Esophagus mucosa (tissue), 1 donor: ENCODE measurements at places on chromosomes 4 and X. TPM values are rescaled to one million over a fixed set of nuclear protein-coding genes. Genes with fewer than 3 reads are reported as not detected.

CFAP99 gene
- total RNA-seq: 0.28 TPM

DNA sequence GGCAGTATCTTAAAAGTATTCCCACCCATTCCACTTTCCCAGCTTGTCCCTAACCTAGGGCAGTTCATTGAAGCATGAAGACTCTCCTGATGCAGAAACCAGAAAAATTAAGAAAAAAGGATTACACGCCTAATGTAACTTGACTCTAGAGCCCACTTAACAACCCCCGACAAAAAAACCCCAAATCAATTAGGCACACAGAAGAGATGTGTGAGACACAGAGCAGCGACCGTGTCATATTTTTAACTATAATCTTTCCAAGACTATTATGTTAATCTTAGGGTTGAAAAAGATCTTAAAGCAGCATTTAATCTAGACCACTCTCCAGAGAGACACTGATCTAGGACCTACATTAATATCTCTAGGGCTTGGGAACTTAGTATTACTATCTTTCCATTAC, 1.3 kb downstream of the YTHDC1 start:
- ATAC-seq: no peak

DNA sequence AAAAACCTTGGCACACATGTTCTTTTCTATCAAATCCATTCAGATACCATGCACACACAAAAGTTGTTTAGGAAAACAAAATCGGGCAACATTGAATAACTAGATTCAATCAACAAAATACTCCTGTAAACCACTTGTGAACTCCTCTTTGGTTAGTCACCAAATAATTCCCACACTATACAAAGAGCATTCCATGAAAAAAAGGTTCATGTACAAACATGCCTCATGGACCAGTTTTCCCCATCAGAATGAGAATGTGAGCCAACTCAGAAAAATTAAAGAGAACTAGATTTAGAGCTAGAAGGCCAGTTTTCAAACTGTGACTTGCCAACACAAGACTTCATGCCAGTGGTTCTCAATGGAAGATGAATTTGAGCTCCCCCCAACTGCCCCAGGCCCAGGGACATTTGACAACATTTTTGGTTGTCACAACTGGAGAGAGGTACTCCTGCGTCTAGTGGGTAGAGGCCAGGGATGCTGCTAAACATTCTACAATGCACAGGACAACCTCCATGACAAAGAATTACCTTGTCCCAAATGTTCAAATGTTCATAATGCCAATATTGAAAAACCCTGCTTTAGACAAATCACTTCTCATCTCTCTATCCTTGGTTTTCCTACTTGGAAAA, 55.4 kb downstream of the GPC3 start:
- no peak for ATAC-seq

- no peak for ATAC-seq
These were observed 175.4 kb upstream of the PGRMC2 start for GRCh38 chr4:128463006-128463405.

DNA sequence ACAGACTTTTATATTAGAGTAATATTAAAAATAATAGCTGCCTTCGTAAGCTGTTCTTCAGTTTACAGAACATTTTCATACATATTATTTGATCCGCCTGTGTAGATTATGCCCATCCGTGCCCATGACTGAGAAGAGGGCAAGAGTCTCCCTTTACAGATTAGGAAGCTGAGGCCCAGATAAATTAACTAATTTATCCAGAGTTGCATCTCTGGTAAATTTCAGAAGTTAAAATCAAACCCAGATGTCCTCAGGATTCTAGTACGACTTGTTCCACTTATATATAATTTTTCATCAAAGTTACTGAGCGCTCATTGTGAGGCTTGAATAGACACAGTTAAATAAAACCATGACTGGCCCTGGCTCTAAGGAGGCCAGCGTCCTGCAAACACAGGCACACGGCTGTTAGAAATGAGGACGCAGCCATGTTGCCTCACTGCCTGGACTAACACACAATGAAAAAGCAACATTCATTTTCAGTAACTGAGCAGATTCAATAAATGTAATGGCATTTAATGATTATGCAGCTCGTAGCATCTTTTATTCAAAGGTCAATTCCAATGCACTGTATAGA, 148.0 kb downstream of the TENM3 start:
- ATAC-seq: no peak

- no peak for ATAC-seq
These were observed 16.0 kb upstream of the ERCC6L start for GRCh38 chrX:72254816-72255215.

- no peak for ATAC-seq
These were observed 136.0 kb upstream of the STX18 start for GRCh38 chr4:4677556-4678522.

- ATAC-seq: no peak
These were observed 578 bp upstream of the CORIN start for GRCh38 chr4:47838445-47838844.

DCAF4L1 gene
- total RNA-seq: 0.08 TPM

ARMCX2 gene
- 3.4 TPM for total RNA-seq

DNA sequence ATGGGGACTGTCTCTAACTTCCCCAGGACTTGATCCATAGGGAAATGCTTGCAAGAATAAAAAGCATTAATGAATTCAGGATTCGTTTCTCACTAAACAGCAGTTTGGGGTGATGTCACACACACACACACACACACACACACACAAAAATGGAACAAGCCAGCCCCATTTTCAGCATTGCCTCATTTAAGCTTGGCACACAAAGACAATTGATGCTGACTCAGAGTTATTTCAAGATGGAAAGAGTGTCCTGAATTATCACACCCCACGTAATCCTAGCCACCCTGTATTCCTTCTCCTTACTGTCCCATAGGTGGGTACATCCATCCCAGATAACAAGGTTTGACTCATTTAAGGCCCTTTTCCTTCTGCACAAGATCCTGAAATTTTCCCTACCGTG, 345.1 kb upstream of the HS3ST1 start:
- no peak for ATAC-seq

DNA sequence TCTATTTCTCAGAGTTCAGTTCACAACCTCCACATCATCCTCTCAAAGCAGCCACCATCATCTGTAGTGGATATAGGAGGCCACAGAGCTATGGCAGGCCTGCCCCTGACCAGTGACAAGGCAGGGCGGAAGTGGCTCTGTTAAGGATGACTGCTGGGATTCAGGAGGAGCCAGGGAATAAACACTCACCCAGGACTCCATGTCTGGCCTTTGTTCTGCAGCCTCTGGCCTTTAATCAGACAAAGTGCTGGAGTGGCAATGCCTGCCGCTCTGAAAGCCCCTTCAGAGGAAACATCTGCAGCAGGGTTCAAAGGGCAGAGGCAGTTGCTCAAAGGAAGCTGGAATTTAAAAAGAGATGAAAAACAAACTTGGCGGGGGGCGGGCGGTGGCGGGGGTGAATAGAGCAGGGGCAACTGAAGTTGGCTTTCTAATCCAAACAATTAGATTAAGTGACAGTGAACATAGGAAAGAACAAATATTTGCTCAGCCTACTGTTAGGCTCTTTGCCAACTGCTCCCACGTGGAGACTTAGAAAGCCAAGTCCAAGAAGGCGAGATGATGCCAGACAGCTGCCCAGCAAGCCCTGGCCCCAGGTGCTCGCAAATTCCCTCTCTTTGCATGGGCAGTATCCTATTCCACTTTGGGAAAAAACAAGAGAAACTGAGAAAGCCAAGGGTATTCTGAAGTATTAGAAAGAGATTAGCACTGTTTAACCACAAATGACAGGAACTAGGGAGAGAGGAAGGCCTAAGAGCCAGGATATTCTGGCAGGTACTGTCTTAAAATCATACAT, 5.5 kb downstream of the MPP1 start:
- ATAC-seq: no peak

- ATAC-seq: peak; percentile 30
These were observed 117.3 kb downstream of the C4orf51 start for GRCh38 chr4:145797278-145797677.

- ATAC-seq: peak; percentile 13
These were observed 7.4 kb upstream of the TNIP2 start for GRCh38 chr4:2763511-2763967.

DNA sequence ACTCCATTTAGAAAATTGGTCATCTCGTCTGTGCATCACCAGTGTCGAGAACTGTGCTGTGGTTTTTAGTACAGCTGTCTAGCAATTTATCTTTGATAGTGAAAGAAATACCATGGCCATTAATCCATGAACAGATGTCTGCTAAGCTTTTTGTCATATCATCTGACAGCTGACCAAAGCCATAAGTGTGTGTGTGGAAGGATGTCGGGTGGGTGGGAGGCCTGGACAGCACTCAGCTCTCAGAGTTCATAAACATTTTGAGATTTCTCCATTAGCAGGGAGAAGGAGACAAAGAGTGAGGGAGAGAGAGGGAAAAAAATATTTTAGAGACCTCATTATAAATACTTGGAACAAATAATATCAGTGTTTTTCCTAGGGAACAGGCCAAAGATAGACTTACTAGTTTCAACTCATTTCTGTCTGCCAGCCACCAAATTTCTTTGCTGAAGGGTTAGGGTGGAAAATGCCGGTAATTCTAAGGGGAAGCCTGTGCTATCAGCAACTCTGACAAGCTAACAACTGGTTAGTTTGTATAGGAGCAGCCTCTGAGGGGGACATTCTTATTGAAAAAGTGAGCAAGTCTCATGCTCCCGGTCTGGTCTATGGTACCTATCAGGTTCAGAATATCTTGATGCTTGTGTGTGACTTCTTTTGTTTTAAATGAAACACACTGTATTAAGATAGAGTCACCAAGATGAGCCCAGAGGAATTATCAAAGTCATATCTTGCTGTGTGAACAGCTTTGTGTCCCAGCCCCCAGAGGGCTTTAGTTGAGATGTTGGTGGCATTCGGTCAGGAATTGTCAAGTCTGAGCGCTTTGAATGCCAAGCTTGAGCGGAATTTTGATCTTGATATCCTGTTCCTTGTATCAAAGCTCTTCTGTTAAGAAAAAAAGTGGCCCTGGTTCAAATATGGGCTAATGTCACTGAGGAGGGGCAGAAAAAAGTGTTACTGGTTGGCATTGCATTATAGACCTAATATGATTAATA, 41.9 kb upstream of the PDLIM3 start:
- no peak for ATAC-seq

- no peak for ATAC-seq
These were observed 83.1 kb downstream of the CPXCR1 start for GRCh38 chrX:88830111-88830510.

CLCN5 gene
- 5.8 TPM for total RNA-seq
